Brain (organoid and tissue), 16 donors: ENCODE measurements at places on chromosomes 6 and 20.
A peak's percentile ranks its signal among the peaks of the same experiment; 100 is the strongest.

DNA sequence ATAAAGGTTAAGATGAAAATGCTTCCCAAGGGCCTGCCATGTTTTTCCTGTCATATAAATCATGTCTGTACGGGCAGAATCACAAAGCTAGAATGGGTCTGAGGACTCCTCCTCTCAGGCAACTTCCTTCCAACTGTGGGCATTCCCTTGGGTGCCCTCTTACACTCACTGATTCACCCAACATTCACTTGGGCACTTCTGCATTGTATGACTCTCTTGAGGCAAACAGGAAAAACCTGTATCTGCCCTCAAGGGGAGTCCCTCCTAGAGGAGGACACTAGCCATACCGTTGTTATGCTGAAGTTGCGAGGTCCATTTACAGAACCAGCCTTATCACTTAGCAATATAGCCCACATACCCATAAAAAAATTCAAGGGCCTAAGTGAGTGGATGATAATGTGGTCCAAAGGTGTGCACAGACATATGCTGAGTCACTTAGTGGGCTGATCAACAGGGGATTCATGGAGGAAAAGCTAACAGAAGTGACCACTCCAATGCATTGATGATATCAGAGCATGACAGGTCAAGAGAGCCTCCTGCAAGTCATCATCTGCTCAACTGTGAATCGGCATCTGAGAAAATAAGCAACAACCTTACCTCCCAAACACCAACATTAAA is 131.1 kb downstream of the ATXN1 start:
- DNase-seq = no peak

GRCh38 chr6:13624871-13625288 is 9.7 kb downstream of the NOL7 start:
- DNase-seq = peak; percentile 61

- no peak for DNase-seq
Observed at GRCh38 chr20:50107086-50107660, 5.8 kb downstream of the UBE2V1 start.

GRCh38 chr20:49938173-49939163 is 2.3 kb downstream of the RNF114 start:
- no peak for DNase-seq

- no peak for DNase-seq
Observed at GRCh38 chr6:72246926-72247325, 360.6 kb downstream of the RIMS1 start.

- DNase-seq = no peak
Observed at GRCh38 chr20:9912290-9912689, 73.4 kb upstream of the PAK5 start.

- no peak for DNase-seq
Observed at GRCh38 chr20:16552015-16552414, 21.2 kb downstream of the KIF16B start.

- peak; percentile 9 for DNase-seq
Observed at GRCh38 chr6:35469751-35470662, 1.8 kb downstream of the RPL10A start.

GRCh38 chr6:32288426-32288825 is 64.6 kb upstream of the NOTCH4 start:
- no peak for DNase-seq

GRCh38 chr20:40331249-40331648 is 357.8 kb downstream of the MAFB start:
- DNase-seq = no peak

- no peak for DNase-seq
Observed at GRCh38 chr6:103715269-103715668, 1144.5 kb downstream of the HACE1 start.

GRCh38 chr6:16060039-16060438 is 68.8 kb upstream of the MYLIP start:
- DNase-seq = no peak

DNA sequence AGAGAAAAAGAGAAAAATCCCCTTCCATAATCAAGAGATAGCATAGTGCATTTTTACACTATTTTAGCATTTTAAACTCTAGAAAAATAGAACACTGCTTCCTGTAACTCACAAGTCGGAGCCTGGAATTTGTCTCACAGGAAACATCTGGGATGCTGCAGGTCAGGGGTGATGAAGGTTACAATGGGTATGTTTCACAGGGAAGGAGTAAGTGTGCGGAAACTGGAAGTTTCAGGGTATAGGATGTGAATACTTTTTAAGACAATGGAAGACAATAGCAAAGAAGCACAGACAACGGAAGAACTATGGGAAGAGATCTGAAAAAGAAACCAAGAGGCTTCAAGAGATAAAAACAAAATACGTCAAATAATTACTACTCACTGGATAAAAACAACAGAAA is 361.0 kb upstream of the MARCKS start:
- DNase-seq = no peak

DNA sequence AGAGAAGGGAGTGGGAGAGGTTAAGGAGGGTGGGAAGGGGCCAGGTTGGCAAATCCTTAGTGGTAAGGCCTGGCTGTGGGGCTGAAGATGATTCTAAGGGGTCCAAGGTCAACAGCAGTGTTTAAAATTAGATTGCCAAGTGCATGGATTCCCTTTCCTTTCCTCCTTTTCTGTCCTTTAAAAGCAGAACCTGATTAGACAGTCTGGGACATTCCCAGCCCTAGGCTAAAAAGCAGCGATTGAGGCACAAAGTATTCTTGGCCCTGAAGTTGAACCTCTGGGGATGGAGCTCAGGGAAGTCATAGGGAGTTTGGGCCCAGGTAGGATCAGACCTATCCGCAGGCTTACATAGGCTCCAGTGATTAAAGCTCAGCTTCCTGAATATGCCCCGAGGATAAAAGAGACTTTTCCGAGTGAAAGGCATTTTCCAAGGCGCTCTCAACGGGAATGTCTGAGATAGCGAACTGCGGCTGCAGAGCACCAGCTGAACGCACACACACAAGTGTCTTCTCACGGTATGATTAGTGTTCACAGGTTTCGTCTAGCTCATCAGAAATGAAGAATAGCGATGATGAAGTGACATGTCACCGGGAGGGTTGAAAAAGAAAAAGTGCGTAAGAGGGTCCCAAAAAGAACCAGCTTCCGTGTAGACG is 787 bp upstream of the CARMIL1 start:
- DNase-seq = no peak

DNA sequence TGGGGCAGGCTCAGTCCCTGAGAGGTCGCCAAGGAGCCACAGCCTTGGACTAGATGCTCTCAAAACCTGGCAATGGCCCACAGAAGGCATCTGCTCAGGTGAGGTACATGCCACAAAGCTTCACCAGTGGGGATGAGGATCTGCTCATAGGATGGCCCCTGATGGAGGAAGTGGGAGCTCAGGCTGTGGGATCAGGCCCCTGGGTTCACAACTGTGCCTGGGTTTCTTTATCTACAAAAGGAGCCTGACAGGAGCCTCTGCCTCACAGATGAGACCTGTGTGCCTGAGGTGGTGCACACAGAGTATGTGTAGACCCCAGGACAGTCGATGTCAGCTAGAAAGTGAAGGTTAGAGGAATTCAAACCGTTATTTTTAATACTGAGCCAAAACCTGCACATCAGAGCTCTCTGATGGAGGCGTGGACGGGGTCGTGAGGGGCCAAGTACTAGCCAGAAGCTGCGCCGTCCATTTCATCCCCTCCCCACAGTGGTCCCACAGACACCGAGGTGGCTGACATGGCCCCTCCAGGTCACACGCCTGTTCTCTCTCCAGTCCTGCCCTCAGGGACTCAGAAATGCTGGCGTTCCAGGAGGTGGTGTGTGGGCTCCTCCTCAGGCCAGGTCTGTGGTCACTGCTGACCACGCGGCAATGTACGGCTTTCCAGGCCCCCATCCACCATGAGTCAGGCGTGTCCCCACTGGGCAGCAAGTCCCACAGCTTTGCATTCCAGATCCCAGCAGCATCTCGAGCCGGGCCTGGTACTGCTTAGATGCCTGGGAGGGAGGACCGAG is 33.3 kb downstream of the NTSR1 start:
- no peak for DNase-seq

GRCh38 chr6:159720708-159721107 is 6.6 kb upstream of the WTAP start:
- no peak for DNase-seq

- no peak for DNase-seq
Observed at GRCh38 chr6:118294906-118295305, 253.2 kb upstream of the PLN start.

- DNase-seq = peak; percentile 98
Observed at GRCh38 chr6:14026831-14027539, 90.6 kb upstream of the CD83 start.

- no peak for DNase-seq
Observed at GRCh38 chr6:14946753-14947152, 299.1 kb upstream of the JARID2 start.

DNA sequence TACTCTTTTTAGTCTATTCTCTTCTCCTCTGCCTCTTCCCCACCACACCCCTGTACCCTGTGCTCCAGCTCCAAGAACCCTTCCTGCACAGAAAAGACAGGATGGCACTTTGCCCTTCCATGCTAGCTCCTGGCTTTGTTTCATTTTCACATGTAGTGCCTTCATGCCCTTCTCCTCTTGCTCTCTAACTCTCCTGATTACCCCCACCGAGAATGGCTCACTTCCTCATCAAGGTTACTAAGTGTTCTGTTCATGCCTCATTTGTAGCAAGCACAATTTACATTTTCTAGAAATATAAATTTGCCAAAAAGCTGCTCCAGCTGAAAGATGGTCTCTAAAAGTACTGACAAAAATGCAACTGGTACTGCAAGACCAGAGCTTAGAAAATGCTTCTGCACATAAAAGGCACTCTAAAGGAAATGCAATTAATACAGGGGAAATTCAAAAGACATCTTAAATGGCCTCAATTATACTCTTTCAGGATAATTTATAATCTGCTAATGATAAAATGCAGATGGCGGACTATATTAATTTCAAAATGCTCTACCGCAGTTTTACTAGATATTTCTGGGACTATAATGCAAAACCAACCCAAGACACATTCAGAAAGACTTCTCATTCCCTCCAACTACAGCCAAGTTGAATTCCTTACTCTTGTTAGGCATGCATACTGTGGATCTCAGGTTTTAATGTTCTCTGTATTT is 570.2 kb downstream of the PRKN start:
- DNase-seq = no peak

DNA sequence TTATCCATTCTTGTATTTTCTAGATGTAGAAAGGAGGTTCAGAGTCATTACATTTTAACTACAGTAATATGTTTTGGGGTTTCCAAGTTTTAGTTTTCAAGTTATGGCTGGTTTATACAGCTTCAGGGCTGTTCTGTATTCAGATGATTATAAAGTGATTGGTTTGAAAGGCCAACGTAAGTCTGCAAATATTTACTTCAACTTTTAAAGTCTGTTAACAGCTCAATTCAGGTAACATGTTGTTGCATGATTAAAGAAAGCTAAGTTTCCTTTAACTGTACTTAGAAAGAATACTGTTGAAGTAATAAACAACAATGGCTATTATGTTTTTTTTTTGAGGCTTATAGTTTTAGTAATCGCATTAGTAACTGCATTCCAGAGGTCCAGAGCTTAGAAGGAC is 22.8 kb upstream of the GCLC start:
- no peak for DNase-seq

GRCh38 chr6:18242062-18242851 is 22.1 kb downstream of the DEK start:
- no peak for DNase-seq
